Dermis microvascular lymphatic vessel endothelial cell (primary cell): ENCODE measurements at places on chromosomes 5 and 9. TPM values are rescaled to one million over a fixed set of nuclear protein-coding genes. Genes with fewer than 3 reads are reported as not detected.
A peak's percentile ranks its signal among the peaks of the same experiment; 100 is the strongest.

TRIP13 gene
- 8.7 and 19.4 TPM in 2 replicates for total RNA-seq

RASEF gene
- total RNA-seq, result under 0.01 TPM in 2 replicates

CLIC3 gene
- not detected in 2 replicates for total RNA-seq

- no peak for DNase-seq
These were observed 79.0 kb downstream of the AK8 start for GRCh38 chr9:132798817-132799790.

DNA sequence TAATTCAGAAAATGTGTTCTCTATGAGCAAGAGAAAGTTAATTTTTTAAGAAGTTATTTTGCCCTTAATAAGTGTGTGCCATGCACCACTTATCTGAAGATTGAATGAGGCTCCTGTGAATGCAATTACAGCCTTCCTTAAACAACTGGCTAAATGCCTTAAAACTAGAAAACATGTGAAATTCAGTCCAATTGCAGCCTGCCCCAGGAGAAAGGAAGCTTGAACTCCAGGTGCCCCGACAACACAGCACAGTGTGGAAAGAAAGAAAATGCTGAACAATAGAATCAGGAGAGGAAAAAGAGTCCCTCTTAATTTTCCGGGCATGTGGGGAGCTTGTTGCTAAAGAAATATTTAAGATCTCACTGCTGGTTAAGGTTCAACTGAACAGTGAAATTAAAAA lies 8.8 kb downstream of the LHFPL2 start:
- DNase-seq, result peak; percentile 84

DNA sequence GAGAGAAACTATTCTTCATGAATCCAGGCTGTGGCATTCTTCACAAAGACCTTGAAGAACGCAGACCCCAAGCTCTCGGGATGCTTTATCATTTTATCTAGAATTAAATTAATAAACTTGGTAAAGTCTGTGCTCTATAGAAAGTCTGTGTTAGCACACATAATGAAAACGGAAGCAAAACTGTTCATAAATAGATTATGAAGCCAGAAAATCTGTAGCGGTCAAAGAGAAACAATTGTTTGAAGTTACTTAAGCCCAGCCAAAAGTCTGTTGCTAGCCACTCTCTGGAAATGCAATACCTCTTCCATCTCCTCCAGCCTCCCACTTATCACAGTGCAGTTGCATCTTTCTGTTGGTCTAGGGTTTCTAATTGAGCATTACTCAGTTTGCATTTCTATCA lies 375.9 kb downstream of the KIF4B start:
- no peak for DNase-seq

GRCh38 chr5:136082390-136083193 lies 50.1 kb upstream of the SMAD5 start:
- DNase-seq, result peak; percentile 34

- DNase-seq, result no peak
These were observed 53.4 kb downstream of the CYSTM1 start for GRCh38 chr5:140228364-140228837.

DNA sequence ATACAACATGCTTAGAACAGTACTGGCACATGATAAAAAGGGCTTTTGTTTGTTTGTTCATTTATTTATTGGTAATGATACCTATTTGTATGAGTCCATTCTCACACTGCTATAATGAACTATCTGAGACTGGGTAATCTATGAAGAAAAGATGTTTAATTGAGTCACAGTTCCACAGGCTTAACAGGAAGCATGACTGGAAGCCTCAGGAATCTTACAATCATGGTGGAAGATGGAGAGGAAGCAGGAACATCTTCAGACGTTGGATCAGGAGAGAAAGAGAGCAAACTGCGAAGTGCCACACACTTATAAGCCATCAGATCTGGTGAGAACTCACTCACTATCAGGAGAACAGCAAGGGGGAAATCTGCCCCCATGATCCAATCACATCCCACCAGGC lies 847.7 kb downstream of the CDH18 start:
- DNase-seq, result no peak
